Activated CD4-positive, alpha-beta T cell treated with anti-CD3 and anti-CD28 coated beads for 24 hours (primary cell): ENCODE measurements at places on chromosomes 2 and 18.

DNA sequence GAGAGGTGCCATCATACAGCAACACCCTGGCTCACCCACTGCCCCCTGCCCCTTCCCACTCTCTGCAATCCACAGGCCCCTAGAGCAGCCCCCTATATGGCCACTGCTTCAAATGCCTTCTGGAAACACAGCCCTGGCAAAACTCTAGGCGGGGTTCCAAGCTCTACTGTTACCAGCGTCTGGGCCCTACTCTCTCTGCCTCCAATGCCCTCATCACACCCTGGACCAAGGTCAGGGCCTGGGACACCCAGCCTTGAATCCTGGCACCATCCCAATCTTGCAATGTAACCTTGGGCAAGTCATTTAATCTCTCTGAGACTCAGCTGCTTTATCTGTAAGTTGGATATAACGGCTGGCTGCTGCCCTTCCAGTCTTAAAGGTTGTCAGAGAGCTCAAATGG, 39.2 kb upstream of the LOXHD1 start:
- no peak for DNase-seq

DNA sequence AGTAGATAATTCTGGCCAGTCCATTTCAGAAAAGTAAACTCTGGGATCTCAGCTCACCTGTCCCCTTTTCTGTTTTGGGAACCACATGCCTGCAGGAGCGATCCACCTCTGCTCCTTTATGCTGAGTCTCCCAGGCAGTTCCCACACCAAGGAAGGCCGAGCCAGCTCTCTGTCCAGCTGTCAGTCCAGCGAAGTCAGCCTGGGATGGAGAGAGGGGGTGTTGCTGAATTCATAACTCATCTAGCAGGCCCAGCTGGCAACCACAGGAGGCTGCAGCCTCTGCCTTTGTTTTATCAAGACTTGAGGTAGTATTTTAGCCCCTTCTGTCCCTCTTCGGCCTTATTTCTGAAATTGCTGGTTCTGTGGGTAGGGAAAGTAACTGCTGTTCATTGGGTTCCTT, 209.9 kb downstream of the ARL4C start:
- no peak for DNase-seq

DNA sequence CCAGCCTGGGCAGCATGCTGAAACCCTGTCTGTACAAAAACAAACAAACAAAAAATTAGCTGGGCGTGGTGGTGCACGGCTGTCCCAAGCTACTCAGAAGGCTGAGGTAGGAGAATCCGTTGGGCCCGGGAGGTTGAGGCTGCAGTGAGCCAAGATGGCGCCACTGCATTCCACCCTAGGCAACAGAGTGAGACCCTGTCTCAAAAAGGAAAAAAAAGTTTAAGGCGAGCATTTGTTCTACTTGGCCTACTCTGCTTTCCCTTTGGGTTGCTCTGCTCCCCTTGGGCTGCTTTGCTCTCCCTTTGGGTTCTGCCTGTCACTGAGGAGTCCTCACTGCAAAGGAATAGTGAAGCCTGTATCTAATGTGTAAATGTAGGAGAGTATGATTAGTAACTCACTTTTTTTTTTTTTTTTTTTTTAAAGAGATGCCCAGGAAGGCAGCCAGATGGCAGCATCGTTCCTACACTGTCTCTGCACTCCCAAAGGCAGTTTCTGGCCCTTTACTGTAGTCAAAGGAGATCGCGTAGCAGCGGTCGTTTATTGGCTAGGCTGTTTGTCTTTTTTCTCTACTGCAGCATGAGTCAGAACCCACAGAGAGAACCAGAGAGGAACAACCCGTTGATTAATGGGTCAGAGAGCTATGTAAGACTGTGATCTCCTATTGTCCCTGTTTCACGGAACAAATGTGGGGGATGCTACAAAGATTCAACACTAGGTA, 118.3 kb upstream of the CWC22 start:
- peak; percentile 26 for DNase-seq

DNA sequence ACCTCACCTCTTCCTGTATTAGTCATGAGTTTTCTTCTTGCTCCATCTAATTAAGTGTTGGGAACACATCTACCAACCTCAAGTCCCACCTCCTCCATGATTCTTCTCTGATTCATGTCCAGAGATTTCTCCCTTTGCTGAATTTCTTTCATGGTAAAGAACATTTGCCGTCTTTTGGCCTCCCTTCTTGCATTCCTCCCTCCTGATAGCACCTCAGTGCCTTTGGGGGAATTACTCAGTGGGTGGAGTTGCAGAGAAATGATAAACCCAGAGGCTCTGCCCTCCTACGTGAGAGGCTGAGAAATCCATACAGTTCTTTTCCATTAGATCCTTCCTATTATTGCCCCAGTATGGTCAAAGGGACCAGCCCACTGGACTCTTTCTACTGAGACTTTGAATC, 651.9 kb downstream of the SLC4A3 start:
- no peak for DNase-seq

DNA sequence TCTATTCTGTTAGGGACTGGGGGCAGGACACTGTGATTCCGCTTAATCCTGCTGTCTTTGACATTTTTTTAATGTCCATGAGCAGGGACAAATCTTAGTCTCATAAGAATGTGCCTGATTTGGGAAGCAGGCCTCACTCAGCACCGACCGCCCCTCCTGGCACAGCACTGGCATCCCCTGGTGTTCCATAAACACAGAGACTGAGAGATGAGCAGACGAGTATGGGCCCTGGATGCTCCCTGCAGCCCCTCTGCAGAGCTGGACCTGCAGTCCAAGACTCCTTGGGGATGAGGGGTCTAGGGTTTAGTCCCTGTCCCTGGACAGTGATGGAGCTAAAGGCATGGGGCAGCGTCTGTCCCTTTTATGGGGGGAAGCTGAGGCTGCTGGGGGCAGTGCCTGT, 81.6 kb downstream of the NDUFA10 start:
- no peak for DNase-seq

- DNase-seq: no peak
These were observed 131.9 kb downstream of the GLI2 start for GRCh38 chr2:120867290-120868241.

DNA sequence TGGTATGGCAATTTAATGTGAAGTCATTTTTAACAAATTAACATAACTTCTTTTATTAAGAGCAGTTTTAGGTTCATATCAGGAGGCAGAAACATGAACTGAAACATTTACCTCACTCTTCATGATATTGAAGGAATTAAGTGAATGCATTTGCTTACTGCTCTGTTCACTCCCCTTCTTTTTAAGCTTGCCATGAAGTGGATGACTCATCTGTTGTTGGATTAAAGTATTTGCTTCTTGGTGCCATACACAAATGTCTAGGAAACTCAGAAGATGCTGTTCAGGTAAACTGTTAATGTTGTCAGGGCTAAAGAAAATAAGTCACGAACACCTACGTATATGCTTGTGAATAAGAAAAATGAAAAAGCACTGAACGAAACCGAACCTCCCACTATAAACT, 10.2 kb upstream of the CABYR start:
- DNase-seq: no peak

DNA sequence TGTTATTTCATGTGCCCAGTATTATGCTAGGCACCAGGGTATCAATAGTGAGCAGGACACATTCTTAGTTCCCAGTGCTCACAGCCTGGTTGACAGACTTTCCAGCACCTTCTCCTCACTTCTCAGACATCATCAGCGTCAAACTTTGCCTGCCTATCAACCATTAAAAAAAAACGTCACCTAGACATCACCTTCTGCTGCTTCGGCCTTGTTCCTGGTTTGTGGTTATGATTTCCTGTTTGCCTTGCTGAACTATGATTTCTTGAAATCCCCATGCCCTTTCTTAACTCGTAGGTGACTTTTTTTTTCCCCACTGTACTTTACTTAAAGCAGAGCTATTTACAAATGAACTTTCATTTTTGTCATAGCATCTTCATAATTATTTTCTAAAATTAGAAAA, 60.4 kb upstream of the NABP1 start:
- no peak for DNase-seq

DNA sequence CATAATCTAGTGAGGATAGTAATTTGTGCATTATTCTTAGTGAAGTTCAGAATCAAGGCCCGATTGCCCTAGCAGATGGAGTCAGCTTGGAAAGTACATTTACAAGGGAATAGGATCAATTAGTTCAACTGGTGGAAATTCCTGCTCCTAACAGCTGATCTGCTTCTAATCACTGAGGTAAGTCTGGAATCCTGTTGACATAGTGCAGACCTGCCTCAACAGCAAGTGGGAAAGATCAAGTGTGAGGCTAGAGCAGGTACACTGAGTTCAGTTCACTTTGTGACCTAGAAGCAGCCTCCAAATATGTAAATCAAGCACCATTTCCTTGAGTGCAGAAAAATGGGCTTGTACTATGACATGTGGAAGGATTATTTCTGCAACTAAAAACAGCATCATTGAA, 111.2 kb upstream of the NOSTRIN start:
- no peak for DNase-seq

- no peak for DNase-seq
These were observed 71.5 kb downstream of the EDAR start for GRCh38 chr2:108917526-108917925.

DNA sequence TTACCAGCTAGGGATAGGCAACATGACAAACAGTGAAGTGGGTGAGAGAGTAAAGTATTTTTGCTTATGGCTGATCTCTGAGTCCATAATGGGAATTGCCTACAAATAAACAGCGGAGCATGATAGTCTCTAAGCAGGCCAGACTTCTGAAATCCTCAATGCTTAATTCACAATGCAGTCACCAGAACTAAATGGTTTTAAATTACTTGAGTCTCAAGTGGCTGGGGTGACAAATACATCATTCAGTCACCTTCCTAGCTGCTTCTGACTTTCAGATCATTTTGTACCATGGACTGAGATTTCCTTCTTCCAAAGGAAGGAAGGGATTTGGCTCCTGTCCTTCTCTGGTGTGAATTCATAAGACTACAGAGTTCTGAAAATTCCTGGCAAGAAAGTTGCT, 82.8 kb upstream of the RMP24 start:
- no peak for DNase-seq

- DNase-seq: no peak
These were observed 213.9 kb upstream of the MAP2 start for GRCh38 chr2:209209943-209210342.

DNA sequence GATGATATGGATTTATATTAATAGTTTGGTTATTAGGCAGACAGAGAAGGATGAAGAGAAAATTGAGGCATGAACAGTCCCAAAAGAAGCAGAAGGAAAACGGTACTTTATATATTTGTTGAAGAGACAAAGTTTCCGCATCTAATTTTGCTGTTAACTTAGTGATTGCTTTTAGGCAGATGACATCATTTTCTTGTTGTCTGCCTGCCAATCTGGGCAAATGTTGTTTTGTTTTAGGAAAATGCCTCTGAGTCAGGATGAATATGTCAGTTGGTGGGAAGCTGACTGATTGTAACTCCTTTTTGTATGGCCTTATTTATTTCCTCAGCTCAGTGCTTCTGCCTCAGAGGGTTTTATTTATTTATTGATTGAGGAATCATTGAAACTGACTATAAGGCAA, 52.5 kb upstream of the CAVIN2 start:
- DNase-seq: no peak

DNA sequence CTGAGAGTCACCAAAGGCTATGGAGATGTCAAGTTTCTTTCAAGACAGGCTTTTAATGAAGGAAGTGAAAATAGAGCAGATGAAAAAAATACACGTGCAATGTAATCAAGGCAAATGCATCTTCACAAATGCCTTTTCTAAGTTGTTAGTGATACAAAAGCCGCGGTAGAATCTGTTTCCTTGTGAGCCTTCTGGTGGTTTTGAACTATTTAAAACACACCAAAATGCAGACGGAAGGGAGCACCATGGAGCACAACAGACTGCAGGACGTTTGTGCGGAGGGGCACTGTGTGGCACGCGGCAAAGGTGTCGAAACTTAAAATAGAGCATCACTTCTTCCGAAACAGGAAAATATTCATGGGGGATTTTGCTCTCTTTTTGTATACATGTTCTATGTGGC, 65.0 kb upstream of the BOD1L2 start:
- DNase-seq: no peak
